Thoracic aorta (tissue), 2 donors: ENCODE measurements at places on chromosomes 16 and 17.

GRCh38 chr16:51057969-51058337 lies 93.1 kb downstream of the SALL1 start:
- no peak for DNase-seq

- no peak for DNase-seq
Measured at GRCh38 chr17:6712854-6713129, 377 bp downstream of the SLC13A5 start.

- no peak for DNase-seq
Measured at GRCh38 chr17:36936455-36937000, 747 bp upstream of the LHX1 start.

GRCh38 chr17:32520737-32521404 lies 34.1 kb downstream of the CDK5R1 start:
- DNase-seq: no peak

GRCh38 chr16:20242568-20243255 lies 84.6 kb downstream of the GP2 start:
- no peak for DNase-seq

GRCh38 chr16:1133810-1134520 lies 18.9 kb upstream of the CACNA1H start:
- DNase-seq: no peak
